ENCODE measurements at places on chromosomes 4 and X.

- no peak for DNase-seq
Measured at GRCh38 chr4:121243485-121243884, 79.4 kb upstream of the TNIP3 start.

DNA sequence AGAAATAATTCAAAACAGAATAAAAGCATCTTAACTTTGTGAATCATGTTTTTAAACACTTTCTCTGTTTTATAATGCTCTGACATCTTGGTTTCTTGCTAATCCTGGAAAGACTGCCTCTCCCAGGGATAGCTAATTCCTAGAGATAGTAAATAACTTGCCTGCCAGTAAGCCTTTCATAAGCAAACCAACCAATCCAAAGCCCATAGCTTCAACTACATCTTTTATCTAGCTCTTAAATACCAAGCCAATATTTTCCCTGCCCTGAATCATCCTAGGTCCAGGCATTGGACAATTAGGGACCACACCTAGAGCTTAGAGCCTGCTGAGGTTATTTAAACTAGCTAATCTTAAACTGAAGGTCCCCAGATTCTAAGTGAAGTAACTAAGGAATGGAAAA, 223.7 kb upstream of the DIPK2B start:
- no peak for DNase-seq

- DNase-seq, result no peak
Measured at GRCh38 chr4:102717448-102718092, 43.2 kb downstream of the MANBA start.

DNA sequence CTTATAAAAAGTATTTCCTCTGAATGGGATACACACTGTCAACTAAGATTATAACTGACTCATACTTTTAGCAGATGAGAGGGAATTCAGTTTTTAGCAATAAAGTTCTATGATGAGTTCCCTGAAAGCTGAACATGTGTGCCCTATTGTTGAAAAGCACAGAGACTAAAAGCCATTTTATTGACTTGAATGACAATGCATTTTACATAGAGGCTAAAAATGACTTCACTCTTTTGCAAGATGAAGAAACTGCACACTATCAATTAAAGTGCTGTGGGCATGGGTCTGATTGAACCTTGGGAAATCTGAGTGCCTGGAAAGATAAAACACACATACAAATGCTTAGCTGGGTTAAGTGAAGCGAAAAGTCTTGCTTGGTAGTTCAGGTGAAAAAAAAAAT, 633.4 kb downstream of the PDHA2 start:
- no peak for DNase-seq

GRCh38 chr4:128776794-128777216, 32.7 kb upstream of the JADE1 start:
- DNase-seq, result no peak

- no peak for DNase-seq
Measured at GRCh38 chr4:166017804-166018203, 144.8 kb downstream of the TLL1 start.

GRCh38 chr4:143597276-143597675, 83.8 kb downstream of the SMARCA5 start:
- no peak for DNase-seq

- no peak for DNase-seq
Measured at GRCh38 chrX:82848111-82848510, 660.0 kb upstream of the POU3F4 start.

DNA sequence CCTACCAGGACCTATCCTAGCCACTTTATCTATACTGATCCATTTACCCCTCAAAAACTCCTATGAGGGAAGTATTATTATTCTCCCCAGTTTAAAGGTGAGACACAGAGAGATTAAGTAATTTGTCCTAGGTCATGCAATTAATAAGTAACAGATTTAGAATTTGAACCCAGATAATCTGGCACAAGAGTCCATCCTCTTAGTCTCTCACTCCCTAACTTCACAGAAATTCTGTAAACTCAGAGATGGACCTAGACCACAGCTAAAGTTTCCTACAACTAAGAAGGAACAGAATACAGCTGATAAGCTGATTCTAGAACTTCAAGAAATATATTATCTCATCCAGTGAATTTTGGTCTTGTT, 58.7 kb downstream of the TEC start:
- no peak for DNase-seq

DNA sequence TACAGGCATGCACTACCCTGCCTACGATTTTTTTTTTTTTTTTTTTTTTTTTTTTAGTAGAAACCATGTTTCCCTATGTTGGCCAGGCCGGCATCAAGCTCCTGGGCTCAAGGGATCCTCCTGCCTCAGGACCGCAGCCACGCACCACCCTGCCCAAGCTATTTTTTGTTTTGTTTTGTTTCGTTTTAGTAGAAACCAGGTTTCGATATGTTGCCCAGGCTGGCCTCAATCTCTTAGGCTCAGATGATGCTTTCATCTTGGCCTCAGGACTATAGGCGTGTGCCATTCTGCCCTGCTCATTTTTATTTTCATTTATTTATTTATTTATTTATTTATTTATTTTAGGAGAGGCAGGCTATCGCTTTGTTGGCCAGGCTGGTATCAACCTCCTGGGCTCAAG, 1.2 kb upstream of the SSX3 start:
- no peak for DNase-seq

- no peak for DNase-seq
Measured at GRCh38 chr4:182869697-182870096, 47.5 kb downstream of the DCTD start.

DNA sequence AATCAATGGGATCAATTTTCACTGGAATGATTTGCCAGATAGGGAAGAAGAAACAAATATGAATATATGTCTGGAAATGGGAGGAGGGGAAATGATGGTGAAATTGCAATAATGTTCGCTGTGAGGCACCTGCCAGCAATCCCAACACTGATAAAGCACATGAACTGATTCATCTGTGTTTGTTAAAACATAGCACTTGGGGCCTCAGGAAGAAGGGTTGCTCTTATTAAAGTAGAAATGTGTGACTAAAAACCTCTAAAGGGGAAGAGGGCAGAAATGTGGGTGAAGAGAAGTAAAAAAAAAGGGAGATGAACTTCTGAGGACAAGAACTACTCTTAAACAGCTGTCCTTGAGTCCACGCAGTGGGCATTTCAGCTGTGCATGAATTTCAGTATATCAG, 101.4 kb downstream of the C4orf51 start:
- no peak for DNase-seq

GRCh38 chr4:184328022-184328736, 110.5 kb upstream of the ENPP6 start:
- no peak for DNase-seq

DNA sequence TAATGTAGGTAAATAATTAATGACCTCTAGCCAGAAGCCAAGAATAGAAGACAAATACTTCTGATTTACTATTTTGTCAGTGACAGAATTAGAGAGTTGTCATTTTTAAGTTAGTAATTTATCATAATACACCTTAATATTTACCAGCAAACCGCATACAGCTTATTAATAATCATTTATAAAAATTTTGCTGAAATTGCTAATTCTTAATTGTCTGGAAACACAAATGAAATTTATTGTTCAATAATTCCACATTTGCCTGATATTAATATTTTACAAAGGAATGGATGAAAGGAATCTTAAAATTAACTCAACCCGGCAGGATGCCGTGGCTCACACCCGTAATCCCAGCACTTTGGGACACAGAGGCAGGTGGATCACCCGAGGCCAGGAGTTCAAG, 44.7 kb downstream of the PROM1 start:
- DNase-seq, result no peak

- no peak for DNase-seq
Measured at GRCh38 chr4:37453281-37453998, 208.9 kb downstream of the NWD2 start.

DNA sequence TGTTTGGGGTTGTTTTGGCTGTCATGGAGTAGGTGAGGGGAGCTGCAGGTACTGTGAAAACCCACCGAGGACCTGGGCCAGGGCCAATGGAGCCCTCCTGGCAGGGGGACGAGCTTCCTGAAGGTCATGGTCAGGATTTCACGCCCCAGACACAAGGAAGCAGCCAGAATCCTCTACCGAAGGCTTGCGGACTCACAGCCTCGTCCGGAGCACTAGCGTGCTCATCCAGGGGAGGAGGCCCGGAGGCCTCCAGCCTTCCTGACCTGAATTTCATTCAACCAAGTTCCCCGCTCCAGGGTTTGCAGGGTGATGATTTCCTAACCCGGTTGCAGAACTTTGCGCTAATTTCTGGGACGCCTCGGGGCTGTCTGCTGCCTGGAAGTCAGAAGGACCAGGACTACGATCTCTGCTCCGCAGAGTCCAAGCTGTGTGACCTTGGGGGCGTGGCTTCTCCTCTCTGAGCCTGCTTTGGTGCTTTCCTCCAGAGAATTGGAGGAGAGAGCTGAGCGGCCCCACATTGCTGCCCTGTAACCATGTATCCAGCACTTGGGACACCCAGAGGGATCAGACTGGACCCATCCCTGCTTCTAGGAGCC, 56.2 kb upstream of the ADRA2C start:
- DNase-seq, result no peak

- no peak for DNase-seq
Measured at GRCh38 chr4:112896609-112897190, 152.8 kb upstream of the ANK2 start.

DNA sequence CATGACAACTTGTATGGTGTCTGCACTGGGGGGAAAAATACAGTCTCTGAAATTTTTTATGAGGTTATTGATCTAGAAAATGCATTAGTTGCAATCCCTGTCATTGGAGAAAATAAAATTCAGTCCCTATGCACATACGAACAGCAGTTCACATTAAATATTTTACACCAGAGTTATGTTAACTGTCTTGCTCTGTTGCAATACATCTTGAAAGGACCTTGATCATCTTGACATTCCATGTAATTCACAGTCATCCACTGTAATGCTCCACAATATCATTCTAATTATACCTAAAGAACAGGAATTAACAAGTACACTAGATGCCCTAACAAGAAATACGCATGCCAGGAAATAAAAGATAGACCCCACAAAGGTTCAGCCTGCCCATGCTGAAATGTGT, 934.6 kb upstream of the PCDH10 start:
- DNase-seq, result no peak

DNA sequence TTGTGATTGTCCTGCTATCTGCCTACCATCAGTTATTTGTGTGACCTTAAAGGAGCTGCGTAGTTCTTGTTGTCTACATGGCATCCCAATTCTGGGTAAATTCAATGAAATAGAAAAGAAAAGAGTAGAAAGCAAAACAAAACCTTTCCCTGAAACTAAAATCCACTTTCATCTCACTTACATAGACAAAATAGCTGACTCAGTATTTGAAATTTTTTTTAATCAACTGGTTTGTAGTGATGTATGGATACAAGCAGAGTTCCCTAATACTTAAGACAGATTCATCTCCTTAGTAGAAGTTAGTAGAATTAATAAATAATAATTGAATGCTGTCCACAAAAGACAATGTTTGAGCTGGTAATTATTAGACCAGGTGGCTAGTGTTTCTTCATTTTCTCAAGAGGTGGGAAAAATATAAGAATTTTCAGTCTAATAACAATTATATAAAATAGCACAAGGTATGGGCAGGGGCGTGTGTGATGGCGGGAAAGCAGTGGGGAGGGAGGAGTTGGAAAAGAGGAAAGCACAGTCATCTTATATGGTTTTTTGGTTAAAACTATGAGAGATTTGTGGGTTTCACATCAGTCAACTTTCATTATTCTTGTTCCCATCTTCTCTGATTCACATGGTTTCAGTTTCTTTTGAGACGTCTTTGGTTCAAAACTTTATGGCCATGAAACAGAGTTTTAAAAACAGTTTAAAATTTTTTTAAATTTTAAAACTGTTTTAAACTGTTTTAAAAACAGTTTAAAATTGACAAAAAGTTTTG, 275.2 kb downstream of the SPRY1 start:
- no peak for DNase-seq

DNA sequence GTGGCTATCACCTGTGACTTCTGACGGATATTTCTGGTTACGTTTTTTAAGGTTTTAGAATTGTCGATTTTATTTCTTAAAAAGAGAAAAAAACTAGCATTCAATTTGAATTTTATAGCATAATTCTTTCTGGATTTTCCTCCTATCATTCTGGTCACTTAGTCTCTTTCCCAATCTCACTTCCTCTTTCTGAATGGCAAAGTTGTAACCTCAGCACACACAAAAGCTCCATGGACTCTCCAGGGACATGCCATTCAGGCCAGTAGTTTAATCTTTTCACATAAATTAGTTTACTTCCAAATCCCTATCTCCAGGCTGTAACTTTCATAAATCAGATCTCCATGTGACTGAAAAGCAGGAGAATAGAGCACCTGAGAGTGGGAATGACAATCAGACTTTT, 110.7 kb downstream of the ARAP2 start:
- DNase-seq, result no peak

- DNase-seq, result no peak
Measured at GRCh38 chrX:17669891-17670290, 67.4 kb upstream of the SCML1 start.

DNA sequence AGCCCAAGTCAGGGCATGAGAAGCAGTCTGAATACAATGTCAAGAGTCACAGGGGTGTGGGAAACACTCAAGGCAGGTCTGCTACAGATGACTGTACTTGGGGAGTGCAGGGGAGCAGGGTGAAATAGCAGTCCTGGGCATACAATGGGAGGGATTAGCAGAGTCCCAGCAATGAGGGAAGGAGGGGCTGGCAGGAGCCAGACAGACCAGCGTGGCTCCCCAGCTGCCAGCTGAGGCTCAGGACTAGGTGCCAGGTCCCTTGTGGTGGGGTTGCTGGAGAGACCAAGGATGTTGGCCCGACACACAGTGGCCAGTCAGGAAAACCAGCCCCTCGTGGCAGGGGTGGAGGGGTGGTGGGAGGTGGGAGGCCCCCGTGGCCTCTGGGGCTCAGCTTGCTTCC, 86.6 kb downstream of the RTL5 start:
- no peak for DNase-seq

- DNase-seq, result no peak
Measured at GRCh38 chr4:158571736-158572135, 50.1 kb downstream of the RXFP1 start.

DNA sequence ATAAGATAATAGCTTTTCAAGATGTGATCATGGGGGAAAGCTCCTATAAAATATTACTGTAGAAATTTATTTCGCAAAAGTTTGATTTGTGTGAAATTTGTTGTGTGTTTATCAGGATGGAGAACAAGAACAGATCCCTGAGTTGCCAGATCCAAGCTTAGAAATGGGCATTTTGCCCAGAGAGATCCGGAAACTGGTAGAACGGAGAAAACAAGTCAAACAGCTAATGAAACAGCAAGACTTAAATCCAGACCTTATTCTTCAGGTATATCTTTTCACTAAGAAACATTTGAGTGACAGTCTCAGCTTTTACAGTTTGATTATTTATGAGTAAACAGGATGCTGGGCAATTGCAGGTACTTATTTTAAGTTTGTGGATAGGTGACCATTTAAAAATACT, 54.5 kb downstream of the POLA1 start:
- DNase-seq, result no peak

- DNase-seq, result no peak
Measured at GRCh38 chr4:123218981-123219380, 177.6 kb upstream of the SPRY1 start.

GRCh38 chr4:3193531-3194203, 55.3 kb upstream of the MSANTD1 start:
- DNase-seq, result no peak

GRCh38 chr4:174041555-174042105, 241.8 kb downstream of the FBXO8 start:
- no peak for DNase-seq

- DNase-seq, result no peak
Measured at GRCh38 chr4:108092288-108092687, 76.4 kb downstream of the LEF1 start.

- DNase-seq, result no peak
Measured at GRCh38 chr4:30875658-30876269, 155.6 kb downstream of the PCDH7 start.

GRCh38 chr4:138021139-138021830, 220.9 kb downstream of the SLC7A11 start:
- no peak for DNase-seq

All from activated CD8-positive, alpha-beta memory T cell treated with anti-CD3 and anti-CD28 coated beads for 4 hours (primary cell).